ENCODE measurements at places on chromosomes 4 and X.

- peak; percentile 60 for DNase-seq
Observed at GRCh38 chr4:106502106-106502699, 133.6 kb upstream of the GIMD1 start.

DNA sequence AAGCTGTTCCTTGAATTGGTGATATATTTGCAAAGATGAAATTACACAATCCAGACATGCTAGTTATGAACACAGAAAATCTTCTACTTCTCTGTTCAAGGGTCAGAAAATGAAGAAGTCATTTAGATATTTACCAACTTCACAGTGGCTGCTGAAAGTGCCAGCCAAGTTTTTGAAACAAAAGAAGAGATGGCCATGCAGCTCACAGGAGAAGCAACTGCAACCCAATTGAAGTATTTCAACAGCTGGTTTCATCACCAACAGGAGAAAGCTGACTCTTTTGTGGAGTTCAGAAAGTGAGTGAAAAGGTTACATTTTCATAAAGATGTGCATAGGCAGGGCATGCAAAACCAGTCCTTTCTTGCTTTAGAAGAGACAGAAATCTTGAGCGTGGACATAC, 70.1 kb upstream of the LSM6 start:
- no peak for DNase-seq

GRCh38 chr4:99915449-99915848, 21.2 kb upstream of the LAMTOR3 start:
- DNase-seq = no peak

DNA sequence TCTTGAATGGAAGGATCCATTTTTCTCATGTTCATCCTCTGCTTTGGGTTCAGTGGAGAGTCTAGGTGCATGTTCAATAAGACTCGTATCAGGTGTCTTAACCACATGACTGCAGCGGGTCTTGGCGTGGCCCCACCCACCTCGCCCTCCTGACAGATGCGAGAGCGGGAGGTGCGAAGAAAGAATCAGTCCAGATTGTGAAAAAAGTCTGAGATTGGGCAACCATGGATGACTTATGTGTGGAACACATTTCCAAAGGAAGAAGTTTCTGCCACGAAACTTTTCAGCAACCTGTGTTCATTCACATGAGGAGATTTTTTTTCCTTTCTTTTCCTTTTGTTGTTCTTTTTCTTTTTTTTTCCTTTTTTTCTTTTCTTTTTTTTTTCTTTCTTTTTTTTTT, 66.8 kb downstream of the NSD2 start:
- DNase-seq = no peak

- DNase-seq = no peak
Observed at GRCh38 chr4:172125443-172125842, 312.2 kb downstream of the GALNTL6 start.

All from neural crest cell (in vitro differentiated cells).